ENCODE measurements at places on chromosomes 6 and 20.

DNA sequence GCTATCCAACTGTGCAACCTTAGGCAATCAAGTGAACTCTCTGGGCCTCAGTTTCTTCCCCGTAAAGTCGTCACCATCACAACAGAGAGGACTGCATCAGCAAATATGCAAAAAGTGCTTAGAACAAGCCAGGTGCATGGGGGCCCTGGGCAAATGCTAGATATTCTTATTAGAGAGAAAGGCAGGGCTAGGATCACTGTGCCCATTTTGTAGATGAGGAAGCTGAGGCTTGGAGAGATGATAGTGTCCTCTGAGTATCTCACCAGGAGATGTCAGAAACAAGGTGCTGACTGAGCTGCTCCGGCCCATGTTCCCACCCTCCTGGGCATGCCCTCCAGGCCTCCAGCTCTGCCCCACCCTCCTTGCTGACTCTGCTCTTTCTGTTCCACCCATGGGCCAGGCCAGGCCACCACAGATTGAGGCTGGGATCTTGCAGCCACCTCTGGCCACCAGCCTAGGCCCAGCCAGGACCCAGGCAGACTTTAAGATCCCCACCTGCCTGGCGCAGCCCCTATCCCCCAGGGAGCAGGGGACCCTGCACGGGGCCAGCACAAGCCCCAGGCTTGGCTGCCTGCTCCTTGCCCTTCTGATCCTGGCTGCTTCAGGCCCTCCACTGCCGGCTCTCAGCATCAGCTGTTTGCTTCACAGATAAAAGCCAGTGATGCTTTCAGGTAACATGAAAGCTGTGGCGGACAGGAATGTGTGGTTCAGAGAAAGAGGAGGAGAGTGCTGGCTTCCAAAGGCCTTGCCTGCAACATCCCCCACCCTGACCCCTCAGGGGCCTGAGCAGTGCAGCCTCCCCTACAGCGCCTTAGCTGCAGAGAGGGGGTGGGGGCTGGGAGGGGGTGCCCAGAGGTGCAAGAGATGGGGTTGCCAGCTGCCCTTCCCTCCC is 47.6 kb downstream of the GRM4 start:
- no peak for DNase-seq

GRCh38 chr6:170129691-170130171 is 161.1 kb downstream of the DLL1 start:
- DNase-seq, result peak; percentile 78

- DNase-seq, result no peak
Observed at GRCh38 chr20:51439160-51439689, 103.3 kb downstream of the NFATC2 start.

DNA sequence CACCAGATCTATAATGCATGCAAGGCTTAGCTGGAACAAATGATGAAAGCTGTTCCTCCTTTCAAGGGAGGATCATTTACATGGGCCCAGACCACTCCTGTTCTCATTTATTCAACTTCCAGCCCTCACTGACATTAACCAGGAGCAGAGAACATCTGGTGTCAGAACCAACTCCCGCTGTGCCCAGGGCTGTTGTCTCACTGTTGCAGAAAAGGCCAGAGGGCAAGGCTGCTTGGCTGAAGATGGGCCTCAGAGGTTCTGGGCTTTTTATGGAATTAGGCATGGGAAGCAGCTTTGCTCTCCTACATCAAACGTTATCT is 164.2 kb downstream of the GMPR start:
- peak; percentile 75 for DNase-seq

- no peak for DNase-seq
Observed at GRCh38 chr20:53522026-53522425, 71.6 kb downstream of the ZNF217 start.

All from muscle of back (tissue), 13 donors.